Activated CD4-positive, alpha-beta T cell treated with anti-CD3 and anti-CD28 coated beads, Interleukin-2, amount 50 U/mL, for 16 hours (primary cell): ENCODE measurements at places on chromosomes 13 and 19.

DNA sequence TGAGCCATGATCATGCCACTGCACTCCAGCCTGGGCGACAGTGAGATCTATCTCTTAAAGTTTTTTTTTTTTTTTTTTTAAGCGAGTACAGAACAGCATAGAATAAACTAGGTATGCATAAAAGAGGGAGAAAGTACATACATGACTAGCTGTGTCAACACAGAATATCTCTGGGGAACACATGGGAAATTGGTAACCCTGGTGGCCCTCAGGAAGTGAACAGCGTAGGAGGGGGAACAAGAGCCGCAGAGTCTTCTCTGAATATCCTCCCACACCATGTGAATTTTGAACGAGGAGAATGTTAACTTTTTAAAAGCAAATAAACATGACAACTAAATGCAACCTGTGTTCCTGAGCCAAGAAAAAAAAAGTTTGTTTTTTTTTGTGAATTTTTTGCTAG, 15.2 kb downstream of the PHLDB3 start:
- no peak for DNase-seq

DNA sequence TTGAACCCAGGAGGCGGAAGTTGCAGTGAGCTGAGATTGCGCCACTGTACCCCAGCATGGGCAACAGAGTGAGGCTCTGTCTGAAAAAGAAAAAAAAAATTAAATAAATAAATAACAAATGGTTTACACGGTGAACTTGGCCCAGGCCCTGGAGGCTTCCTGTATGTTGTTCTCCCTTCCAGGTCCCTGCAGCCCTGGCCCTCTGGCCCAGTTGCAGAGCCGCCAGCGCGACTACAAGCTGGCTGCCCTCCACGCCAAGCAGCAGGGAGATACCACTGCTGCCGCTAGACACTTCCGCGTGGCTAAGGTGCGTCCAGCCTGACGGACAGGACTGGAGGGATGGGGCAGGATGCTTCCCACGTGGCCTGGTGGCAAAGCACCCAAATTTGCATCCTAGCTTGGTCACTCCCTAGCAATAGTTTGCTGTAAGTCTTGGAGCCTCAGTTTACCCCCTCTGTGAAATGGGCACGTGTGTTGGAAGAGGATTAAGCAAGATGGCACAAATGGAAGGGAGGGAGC, 11.9 kb downstream of the CC2D1A start:
- no peak for DNase-seq

GRCh38 chr13:98285317-98285716, 108.2 kb upstream of the RNF113B start:
- DNase-seq = no peak

- no peak for DNase-seq
Measured at GRCh38 chr19:38463365-38463764, 29.9 kb downstream of the RYR1 start.

DNA sequence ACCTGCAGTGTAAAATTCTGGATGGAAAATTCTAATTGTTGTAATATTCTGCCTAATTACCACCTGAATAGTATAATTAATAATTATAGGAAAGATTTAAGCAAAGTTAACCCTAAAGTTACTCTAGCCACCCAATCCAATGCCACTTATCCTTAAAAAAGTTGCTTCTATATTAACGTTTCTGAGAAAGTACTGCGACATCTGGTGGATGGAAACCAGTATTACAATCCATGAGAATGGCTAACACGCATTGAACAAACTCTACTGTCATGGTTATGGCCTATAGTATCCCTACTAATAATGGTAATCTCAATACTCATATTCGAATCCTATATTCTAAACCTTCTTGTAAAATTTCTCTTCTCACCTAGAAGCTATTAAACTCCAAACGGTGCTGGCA, 1551.8 kb downstream of the SLITRK1 start:
- peak; percentile 1 for DNase-seq

GRCh38 chr13:39692660-39693438, 37.4 kb downstream of the COG6 start:
- no peak for DNase-seq

DNA sequence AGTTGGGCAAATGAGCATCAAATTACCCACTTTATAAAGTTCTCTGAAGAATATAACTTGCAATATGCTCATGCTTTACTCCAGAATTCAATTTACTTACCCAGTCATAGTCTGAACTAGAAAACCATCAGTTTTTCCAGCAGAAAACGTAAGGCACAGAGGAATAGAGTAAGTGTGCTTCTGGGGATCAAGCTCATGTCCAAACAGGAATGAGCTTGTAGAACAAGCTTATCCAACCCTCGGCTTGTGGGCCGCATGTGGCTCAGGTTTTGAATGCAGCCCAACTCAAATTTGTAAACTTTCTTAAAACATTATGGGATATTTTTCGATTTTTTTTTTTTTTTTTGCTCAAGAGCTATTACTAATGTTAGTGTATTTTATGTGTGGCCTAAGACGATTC, 308.5 kb upstream of the KLF12 start:
- DNase-seq = no peak

GRCh38 chr13:106417467-106418110, 117.9 kb downstream of the EFNB2 start:
- no peak for DNase-seq

DNA sequence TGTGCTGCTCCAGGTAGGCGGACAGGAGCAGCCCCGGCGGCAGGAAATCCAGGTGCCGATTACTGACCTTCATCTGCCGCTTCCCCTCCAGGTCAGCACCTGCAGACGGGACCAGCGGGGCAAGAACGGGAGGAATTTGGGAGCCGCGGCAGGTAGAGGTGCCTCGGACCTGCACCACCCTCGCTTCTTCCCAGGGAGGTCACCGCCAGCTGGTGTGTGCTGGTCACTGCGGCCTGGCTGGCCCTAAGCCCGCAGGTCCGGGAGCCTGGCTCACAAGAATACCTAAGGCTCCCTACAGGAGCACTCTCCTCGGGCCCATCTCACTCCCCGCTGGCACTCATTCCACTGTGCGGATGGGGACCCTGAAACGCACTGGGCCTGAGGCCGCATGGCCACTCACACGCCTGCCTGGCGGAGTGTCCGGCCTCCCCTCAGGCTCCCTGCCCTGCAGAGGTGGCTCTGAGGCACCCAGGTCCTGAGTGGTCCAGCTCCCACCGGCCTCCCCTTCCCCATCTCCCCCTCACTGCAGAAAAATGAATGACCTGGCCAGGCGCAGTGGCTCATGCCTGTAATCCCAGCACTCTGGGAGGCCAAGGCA, 4.3 kb downstream of the RNU6-9 start:
- no peak for DNase-seq

- peak; percentile 63 for DNase-seq
Measured at GRCh38 chr19:48152551-48152950, 17.6 kb downstream of the LIG1 start.

- no peak for DNase-seq
Measured at GRCh38 chr13:24740014-24740890, 23.7 kb upstream of the RNF17 start.
